ENCODE measurements at places on chromosomes 1 and 21.
A peak's percentile ranks its signal among the peaks of the same experiment; 100 is the strongest.

DNA sequence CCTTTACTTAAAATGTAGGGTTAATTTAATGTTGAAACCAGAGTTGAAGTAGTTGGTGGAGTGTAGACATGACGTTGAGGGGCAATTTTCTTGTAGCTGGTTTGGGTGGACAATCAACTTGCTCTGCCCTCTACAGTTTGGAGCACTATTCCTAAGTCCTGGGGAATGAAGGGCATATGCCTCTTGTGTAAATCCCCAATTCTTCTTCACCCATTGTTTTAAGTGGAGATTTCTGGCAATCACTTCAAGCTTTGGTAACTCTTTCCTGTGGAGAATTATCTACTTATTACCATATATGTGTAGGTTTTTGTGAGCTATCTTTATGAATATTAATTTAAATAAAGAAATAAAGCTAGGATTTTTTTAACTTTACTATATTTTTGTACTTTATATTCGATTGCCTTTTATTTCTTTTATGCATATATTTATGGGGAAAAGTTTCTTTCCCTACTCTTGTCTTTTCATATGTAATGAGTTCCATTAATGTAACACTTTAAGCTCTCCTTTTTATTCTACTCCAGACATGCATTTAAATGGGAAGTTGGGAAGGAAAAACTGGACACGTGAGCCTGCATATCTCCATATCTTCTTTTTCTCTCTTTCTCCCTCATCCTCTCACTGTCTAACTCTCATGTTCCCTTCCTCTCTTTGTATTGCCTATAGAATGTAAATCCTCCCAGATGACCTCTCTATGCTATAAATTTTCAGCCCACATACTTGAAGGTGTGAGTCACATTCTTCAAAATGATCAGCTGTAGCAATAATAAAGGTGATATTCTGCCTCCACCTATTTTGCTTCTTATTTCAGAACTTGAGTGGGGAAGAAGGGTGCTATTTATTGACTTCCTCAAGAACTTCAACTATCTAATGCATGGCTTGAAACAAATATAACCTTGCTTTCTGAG, 276.7 kb downstream of the PTPRC start:
- ATAC-seq = no peak

- ATAC-seq = no peak
Observed at GRCh38 chr1:116470671-116471070, 97.6 kb downstream of the ATP1A1 start.

- no peak for ATAC-seq
Observed at GRCh38 chr1:89723863-89724262, 90.9 kb downstream of the LRRC8C start.

- no peak for ATAC-seq
Observed at GRCh38 chr21:30234643-30235042, 18.7 kb upstream of the CLDN8 start.

GRCh38 chr21:38925923-38926322, 120.2 kb downstream of the ETS2 start:
- ATAC-seq = no peak

GRCh38 chr1:214028649-214029406, 41.1 kb downstream of the PROX1 start:
- ATAC-seq = no peak

GRCh38 chr1:168654198-168654915, 74.6 kb downstream of the DPT start:
- ATAC-seq = no peak

GRCh38 chr1:7100479-7100878, 315.2 kb downstream of the CAMTA1 start:
- ATAC-seq = no peak

DNA sequence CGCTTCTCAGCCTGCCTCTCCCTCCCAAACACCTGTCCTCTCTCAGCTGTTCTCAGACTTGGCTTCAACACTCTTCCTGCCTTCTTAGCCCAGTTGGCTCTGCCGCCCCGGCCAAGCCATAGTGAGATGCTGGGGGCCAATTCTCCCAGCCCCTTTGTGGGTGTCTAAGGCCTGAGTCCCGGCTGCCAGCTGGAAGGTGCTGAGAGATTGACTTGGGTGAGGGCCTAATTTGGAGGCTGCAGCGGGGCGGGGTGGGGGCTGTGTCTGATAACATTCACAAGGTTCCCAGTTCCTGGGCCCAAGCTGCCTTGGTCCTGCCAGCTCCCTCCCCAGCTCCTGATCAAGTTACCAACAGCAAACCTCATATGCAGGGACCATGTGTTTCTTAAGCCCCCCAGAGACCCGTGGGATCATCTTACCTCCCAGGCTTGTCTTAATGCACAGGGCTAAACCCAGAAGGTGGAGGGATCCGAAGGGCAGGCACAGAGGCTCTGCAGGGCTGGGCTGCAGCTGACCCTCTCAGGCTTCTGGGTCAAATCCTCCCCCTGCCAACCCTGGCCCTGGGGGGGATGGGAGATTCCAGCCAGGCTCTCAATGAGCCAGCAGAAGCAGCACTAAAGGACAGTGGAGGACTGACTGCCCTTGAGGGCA, 9.8 kb downstream of the INKA2 start:
- no peak for ATAC-seq

- ATAC-seq = peak; percentile 86
Observed at GRCh38 chr1:59046730-59047157, 250.2 kb upstream of the FGGY start.

DNA sequence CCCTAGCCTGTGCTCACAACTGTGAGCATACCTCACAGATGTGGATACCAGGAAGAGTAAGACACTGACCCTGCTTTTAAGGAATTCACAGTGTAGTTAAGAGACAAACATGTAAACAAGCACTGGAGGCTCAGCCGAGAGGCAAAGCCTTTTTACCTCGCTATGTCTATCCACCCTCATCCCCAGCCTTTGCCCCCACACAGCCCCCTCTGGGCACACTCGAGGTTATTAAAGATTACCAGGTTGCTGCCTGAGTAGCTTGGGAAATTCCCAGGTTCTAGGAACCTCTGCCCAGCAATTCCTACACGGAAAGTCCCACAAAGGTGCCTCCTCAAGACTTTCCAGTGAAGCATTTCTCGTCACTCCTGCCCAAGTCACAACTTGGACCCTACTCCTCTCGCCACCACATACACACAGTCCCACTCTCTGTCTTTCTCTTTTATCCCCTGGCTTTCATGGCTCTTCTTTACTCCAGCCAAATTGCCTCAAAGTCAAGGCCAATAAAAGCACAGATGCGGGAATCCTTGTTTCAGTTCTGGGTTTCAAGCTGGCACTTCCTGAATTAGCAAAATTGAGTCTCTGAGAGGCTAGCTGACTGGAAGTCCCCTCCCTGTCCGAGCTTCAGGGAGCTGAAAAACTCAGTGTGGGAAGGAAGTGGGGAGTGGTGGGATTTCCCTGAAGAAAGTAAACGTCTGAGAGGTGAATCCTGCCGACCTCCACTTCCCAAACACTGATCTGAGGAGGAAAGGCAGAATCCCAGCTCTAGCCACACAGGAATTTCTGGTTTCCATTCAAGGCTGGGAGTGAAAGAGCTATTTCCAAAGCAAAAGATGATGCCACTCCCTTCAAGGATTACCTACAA, 7.6 kb downstream of the DENND2D start:
- ATAC-seq = no peak

GRCh38 chr1:62276791-62277190, 42.4 kb downstream of the KANK4 start:
- no peak for ATAC-seq

DNA sequence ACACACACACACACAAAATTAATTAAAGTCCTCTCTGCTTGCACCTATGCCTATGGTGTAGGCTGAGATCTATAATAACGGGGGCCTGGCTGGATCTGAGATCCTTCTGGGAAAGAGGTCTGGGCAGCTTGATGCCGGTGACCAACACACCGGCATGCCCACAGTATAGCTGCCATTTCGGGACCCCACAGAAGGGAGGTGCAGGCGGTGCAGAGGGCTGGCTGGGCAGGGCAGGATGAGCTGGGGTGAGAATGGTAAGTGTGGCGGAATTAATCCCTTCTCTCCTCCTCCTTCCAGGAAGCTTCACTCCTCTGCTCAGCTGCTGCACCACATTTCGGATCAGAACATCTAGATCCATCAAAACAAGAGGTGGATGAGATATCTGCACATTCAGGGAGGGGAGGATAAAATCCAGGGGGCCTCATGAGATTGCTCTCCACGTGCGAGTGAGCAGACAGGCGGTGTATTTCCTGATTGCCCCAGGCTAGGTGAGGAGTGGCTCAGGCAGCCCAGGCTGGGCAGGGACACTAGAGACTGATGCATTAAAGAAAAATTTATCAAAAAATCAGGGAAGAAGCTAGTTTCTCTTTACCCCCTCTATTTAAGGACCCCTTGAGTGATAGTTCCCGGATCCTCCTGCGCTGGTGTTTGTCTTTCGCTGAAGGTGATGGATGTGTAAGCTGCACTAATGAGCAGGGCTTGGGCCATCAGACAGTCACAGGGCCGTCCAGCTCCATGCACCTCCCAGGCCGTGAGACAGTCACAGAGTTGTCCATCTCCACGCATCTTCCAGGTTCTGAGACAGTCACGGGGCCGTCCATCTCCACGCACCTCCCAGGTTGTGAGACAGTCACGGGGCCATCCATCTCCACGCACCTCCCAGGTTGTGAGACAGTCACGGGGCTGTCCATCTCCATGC, 449.9 kb downstream of the PTPRU start:
- no peak for ATAC-seq

DNA sequence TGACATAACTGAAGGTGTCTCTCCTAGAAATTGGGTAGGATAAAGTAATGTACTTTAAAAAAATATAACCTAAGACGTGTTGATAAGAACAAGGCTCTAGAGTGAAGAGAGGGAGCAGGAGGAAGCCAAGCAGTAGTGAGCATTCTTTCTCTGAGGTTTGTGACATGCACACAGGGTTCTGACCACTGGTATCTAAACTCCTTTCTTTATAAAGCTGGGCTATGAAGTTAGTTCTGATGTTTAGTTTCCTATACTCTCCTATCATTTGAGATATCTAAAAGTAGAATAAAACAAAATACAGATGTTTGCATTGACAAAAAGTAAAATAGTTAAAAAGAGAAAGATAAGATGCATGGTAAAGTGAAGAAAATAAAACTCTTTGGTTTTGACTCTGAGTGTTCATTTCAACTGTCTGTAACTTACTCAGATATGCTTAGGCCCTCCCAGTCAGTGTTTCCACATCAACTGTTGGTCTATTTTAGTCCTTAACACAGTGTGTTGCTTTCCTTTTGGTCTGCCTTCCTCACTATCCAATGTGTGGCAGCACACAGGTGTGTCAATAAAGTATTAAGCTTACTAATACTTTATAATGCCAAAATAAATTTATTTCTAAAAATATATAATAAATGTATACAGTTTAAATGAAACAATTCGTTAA, 543.5 kb downstream of the PTPRC start:
- no peak for ATAC-seq

DNA sequence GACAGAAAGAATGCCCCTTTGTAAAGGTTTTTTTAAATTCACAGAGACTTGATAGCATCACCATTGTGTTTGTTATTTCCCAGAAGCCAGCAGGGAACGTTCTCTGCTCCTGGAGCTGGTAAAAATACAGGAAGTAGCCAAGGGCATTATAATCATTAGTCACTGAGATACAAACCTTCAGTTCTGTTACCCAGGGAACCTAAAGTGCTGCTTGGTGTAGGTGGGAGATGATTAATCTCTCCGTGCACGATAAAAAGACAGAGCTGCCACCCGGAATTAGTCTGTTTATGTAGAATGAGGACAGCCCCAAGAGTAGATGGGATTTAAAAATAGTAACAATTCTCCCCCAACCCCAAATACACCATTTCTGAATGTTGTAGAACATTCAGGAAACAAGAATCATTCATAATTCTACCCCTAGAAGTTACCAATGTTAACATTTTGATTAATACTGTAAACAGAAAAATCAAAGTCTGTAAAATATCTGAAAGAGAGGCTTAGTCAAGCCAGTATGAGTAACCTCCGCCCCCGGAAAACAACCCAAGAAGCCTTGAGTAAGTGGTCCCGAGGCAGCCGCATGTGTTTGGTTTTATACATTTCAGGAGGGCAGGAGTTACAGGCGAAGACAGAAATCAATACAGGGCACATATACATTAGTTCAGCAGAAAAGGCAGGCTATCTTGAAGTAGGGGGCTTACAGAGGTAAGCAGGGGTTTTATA, 45.3 kb upstream of the CTBS start:
- peak; percentile 76 for ATAC-seq

DNA sequence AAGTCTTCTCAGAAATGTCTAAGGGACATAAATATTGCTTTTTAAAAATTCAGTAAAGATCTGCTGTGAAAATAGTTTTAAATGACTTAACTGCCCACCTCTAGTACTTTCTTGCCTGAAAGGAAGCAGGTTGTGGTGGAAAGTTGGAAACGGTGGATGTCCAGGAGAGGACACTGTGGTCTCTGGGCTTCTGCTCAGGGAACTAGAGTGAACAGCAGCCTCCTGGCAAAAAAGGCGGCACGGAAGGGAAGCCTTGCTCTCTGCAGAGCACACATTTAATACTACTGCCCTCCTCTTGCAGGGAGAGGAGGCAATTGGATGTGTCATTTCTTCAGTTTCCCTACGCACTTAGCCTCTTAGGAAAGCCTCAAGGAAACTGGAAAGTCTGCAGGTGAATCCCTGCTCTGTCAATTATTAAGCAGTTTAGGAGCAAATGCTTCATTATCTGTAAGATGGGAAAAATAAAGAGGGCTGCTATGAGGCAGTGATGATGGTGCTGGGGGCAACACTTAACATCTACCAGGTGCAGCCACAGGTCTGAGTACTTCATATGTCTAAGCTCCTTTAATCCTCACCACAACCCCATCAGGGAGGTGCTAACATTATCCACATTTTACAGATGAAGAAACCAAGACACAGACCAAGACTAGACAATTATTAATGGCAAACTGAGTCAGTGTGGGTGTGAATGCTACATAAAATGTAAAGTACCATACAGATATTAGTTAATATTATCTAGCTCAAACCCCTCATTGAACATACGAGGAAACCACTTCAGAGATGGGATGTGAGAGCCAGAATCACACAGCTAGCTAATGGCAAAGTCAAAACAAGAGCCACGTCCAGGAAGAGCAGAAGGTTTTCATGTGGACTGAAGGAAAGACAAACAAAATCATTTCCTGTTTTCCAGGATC, 108.9 kb upstream of the ADAR start:
- ATAC-seq = no peak

GRCh38 chr1:116020668-116021272, 44.5 kb downstream of the SLC22A15 start:
- peak; percentile 41 for ATAC-seq

DNA sequence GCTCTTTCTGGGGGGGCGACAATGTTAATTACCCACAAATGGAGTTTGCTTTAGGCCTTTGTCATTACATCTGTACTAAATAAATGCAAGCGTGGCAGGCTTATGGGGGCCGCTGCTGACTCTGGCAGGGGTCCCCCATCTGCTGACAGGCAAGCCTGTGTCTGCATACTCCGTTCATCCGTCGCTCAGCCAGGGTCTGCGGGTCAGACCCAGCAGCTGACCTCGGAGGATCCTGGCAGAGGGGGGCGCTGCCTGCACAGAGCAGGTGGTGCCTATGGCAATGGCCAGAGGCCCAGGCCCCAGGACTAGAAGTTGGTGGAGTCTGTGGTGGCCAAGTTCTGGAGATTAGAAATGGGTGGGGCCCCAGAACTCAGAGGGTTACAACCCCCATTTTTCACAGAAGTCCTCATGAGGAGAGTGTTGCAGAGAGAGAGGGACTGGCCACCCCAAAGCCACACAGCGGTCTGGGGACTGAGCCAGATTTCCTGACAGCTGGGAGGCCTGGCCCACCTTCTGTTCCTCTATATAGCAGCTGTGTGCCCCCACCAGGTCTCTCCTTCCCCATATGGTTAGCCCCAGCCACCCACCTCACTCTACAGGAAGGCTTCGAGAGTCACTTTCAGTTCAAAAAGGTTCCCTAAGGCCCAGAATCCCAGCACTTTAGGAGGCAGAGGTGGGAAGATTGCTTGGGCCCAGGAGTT, 31.0 kb downstream of the TTC39A start:
- no peak for ATAC-seq

GRCh38 chr21:46374761-46375389, 50.9 kb downstream of the PCNT start:
- no peak for ATAC-seq

GRCh38 chr1:56249234-56249633, 330.1 kb downstream of the PLPP3 start:
- ATAC-seq = no peak
